B cell (primary cell): ENCODE measurements at places on chromosomes 13 and 19. TPM values are rescaled to one million over a fixed set of nuclear protein-coding genes. Genes with fewer than 3 reads are reported as not detected.

Gene CGB1
- total RNA-seq, result not detected in 2 replicates

Gene KLF5
- 0.87 and 0.94 TPM in 2 replicates for total RNA-seq

Gene CEACAM16
- total RNA-seq, result not detected in 2 replicates

Gene FARSA
- 50.1 and 50.9 TPM in 2 replicates for total RNA-seq

Gene SLC25A41
- total RNA-seq, result 0.29 and 0.30 TPM in 2 replicates
